ENCODE measurements at places on chromosomes 7 and 10.
A peak's percentile ranks its signal among the peaks of the same experiment; 100 is the strongest.

DNA sequence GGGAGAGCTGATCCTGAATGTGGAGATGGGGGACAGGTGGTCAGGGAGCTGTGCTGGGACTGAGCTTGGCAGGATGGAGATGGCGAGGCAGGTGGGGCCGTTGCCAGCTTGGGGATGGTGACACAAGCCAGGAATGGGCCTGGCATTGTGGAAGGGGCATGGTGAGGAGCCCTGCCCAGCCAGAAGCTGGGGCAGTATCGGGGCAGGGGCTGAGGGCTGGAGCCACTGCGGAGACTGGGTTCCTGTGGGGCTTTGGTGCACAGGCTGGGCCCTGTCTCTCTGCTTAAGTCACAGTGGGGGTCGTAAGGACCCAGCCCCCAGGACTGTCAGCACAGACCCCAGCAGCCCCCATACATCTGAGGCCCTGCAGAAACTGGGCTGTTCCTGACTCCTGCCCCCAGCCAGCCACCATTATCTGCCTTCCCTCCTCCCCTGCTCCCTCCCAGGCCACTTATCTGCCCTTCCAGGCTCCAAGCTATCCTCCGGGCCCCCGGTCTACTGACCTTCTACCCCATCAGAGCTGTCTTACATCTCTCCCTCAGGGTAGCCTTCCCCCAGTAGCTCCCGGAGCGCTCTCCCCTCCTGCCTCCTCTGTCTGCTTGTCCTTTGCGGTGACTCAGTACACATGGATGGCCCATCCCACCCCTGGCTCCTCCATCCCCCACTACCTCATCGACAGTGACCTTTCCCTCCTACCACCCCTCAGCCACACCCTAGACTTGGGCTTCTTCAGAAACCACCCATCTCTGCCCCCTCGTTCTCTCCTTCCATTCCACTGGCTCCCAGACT, 44.2 kb downstream of the PPIF start:
- peak; percentile 56 for DNase-seq

- no peak for DNase-seq
Observed at GRCh38 chr7:30264052-30264451, 20.3 kb upstream of the ZNRF2 start.

- DNase-seq = no peak
Observed at GRCh38 chr10:98212196-98212595, 55.8 kb downstream of the LOXL4 start.

- peak; percentile 31 for DNase-seq
Observed at GRCh38 chr10:77877441-77878344, 48.9 kb downstream of the DLG5 start.

DNA sequence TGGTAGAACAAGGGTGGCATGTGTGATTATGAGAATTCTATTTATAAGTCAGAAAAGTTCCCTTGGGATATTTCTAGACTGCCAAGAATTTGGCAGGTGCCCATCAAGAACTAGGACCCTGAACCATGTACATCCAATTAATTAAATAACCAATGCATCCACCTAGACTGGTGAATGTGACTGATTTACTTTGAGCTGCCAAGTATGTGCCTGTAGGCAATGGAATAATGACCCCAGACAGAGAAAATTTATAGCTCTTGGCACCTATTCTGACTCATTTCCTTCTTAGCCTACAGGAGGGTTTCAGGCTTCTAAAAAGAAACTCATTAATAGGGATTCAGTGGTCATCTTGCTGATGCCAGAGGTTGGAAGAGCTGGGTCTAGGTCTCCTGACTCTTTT, 54.9 kb downstream of the KCNH2 start:
- no peak for DNase-seq

DNA sequence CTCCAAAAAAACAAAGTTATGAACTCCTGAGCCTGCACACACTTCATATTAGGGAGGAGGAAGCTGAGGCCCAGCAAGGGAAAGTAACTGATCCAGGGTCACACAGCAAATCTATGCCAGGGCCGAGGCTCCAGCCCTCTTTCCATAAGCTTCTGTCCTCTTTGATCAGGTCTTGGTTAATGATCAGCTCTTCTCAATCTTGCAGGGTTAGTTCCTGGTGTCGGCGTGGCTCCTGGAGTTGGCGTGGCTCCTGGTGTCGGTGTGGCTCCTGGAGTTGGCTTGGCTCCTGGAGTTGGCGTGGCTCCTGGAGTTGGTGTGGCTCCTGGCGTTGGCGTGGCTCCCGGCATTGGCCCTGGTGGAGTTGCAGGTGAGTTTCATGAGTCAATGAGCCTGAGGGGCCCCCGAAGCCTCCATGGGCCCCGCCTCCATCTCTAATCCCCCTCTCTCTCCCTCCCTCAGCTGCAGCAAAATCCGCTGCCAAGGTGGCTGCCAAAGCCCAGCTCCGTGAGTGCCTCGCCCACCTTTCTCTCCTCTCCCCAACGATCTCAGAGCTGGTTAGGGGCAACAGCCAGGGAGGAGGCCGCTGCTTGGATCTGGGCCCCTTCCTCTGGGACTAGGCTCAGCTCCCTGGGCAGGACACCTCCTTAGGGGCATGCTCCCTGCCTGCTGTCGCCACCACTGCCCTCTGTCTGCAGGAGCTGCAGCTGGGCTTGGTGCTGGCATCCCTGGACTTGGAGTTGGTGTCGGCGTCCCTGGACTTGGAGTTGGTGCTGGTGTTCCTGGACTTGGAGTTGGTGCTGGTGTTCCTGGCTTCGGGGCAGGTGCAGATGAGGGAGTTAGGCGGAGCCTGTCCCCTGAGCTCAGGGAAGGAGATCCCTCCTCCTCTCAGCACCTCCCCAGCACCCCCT, 23.7 kb upstream of the LIMK1 start:
- no peak for DNase-seq

DNA sequence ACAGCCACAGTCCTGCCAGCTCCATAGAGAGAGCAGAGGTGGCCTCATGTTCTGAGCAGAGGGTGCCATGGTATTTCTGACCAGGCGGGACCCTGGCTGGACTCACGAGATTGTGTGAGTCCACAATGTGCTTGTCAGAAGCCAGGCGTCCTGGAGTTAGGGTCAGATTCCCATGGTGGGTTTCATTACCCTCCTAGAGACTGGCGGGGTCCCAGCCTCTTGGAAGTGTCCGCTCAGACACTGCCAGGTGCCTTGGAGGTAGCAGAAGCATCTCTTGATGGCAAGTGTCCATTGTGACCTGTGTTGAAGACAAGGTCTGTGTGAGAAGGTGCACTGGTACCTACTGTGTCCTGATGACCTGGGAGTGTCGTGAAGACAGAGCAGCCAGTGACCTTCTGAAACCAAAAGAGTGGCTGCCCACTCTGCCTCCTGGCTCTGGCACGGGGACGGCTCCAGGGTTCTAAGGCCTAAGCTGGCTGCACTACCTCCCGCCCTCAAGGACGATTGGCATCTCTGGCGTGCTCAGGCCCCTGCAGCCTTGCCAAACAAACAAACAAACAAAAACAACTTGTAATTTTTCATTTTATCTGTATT, 56.8 kb downstream of the MGMT start:
- no peak for DNase-seq

DNA sequence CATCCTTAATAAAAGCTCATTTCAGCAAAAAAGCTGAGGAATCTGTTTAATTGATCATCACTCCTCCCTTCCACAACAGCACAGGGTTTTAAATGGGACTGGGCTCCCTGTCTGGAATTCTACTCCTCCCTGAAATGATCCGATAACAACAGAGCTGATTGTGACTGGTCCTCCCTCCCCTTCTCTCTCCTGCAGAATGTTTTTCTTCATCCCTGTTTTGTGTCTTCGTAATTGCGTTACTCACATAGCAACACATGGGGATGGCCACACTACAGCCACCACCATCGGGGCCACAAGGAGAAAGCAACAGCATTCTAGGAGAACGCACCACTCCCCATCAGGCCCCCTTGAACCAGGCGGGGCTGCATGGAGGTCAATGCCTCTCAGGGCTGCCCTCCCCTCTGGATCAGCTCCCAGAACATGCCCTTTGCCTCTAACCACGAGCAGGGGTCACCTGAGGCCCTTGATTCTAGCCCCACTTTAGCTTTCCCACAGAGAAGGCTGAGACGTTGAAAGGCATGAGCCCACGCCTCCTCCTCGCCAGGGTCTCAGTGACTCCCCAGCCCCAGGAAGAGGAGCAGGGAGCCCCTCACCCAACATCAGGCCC, 152.6 kb downstream of the PLXNA4 start:
- DNase-seq = no peak

DNA sequence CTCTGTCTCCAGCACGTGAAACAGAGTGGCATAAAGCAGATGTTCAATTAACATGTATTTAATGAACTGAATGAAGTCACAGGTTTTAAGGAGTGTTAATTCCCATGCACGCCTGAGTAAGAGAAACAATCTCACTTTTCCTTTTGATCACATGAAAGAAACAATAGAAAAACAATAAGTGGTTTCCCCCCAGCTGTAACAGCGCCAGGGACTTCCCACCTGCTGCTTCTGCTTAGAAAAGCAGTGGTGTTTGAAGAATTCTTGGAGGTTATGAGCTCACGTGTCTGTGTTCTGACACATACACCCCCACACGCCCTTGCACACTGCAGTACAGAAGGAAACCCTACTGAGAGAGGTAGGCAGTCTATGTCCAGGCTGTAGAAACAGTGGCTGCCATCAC, 51.3 kb upstream of the FRMD4A start:
- DNase-seq = no peak

- DNase-seq = peak; percentile 86
Observed at GRCh38 chr10:122461367-122461728, at the start of gene HTRA1. Gene HTRA1, plus strand, starts transcription at chr10:122461553. Its CDS starts 100 bp downstream, at chr10:122461653.

DNA sequence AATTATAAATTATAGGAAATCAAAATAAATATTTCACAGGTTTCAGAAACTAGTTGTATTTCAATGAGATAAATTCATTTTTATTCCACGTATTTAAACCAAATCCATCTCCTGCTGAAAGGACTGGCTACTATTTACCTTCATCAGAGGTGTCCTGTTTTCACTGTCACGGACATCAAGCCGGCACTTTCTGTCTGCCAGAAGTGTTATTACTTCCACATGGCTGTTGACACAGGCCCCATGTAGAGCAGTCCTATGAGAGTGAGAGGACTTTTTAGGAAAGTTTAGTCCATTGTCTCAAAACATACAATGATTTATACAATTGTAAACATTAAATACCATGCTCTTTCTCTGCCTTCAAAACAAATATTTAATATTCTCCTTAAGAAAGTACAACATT, 100.4 kb upstream of the ACBD5 start:
- no peak for DNase-seq

- DNase-seq = no peak
Observed at GRCh38 chr10:120575411-120575810, 118.4 kb downstream of the PLPP4 start.

DNA sequence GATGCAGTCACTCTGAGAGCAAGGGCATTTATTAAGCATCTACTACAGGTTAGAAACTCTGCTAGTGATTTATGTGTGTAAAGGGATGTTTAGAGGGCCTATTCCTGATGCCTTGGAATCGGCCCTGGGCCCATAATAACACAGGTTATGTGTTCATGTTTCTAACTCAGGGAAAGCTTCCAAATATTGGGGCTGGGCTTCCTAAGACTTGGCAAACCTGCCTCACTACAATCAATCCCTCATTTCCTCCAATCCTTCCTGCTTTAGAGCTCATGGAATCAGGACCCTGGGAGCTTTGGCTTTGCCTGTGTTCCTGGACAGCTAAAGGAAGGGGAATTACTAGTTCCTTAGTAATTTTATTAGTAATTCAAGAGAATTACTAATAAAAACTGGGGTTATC, 148.8 kb downstream of the HIBADH start:
- no peak for DNase-seq

Measured in GM23248 (cell line).